ENCODE measurements at places on chromosomes 11 and 22.

DNA sequence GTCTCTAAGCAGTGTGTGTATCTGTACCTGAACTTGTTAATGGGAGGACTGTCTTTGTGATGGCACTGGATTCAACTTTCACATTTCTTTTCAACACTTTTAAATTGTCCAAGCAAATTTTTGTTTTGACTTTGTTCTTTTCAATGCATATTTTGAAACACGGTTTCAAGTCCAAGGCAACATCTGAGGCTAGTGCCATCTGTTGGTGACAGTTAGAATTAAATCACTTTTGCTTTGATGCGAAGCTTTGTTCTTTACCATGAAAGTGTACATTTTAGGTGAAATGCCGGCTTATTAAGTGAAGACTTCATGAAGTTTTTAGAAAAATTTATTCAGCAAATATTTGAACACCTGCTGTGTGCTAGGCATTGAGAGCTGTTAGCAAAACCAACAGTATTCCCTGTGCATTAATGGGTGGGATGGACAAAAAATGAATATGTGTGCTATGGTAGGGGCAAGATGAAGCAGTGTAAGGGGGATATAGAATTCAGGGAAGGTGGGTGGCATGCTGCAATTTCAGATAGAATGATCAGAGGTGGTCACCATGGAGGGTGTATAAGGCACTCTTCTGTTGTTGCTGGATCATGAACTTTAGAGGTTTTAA is 70.2 kb downstream of the DDX10 start:
- H3K27me3 ChIP-seq, result no peaks in the 10 kb centered on the region
- H3K4me1 ChIP-seq, result peaks cover 18% of the 10 kb centered on the region
- no peak for DNase-seq
- no peaks in the 10 kb centered on the region for H3K36me3 ChIP-seq
- H3K27ac ChIP-seq, result no peak overlapping the region
- no peak overlapping the region for H3K4me3 ChIP-seq

DNA sequence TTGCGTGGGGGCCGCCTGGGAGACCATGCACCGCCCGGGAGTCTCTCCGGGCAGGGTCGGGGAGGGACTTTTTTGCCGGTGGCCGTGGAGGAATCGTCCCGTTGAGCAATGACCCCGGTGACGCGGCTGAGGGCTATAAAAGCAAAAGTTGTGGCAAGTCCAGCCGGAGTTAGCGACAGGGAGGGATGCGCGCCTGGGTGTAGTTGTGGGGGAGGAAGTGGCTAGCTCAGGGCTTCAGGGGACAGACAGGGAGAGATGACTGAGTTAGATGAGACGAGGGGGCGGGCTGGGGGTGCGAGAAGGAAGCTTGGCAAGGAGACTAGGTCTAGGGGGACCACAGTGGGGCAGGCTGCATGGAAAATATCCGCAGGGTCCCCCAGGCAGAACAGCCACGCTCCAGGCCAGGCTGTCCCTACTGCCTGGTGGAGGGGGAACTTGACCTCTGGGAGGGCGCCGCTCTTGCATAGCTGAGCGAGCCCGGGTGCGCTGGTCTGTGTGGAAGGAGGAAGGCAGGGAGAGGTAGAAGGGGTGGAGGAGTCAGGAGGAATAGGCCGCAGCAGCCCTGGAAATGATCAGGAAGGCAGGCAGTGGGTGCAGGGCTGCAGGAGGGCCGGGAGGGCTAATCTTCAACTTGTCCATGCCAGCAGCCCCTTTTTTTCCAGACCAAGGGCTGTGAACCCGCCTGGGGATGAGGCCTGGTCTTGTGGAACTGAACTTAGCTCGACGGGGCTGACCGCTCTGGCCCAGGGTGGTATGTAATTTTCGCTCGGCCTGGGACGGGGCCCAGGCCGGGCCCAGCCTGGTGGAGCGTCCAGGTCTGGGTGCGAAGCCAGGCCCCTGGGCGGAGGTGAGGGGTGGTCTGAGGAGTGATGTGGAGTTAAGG is at the start of gene NEAT1:
NEAT1 (plus strand) TSS at position 166 of the 883 bp plus-strand sequence.
- H3K27me3 ChIP-seq, result no peaks in the 10 kb centered on the region
- peak within 1 kb of the TSS; percentile 99 for H3K27ac ChIP-seq
- peak; percentile 97 for DNase-seq

DNA sequence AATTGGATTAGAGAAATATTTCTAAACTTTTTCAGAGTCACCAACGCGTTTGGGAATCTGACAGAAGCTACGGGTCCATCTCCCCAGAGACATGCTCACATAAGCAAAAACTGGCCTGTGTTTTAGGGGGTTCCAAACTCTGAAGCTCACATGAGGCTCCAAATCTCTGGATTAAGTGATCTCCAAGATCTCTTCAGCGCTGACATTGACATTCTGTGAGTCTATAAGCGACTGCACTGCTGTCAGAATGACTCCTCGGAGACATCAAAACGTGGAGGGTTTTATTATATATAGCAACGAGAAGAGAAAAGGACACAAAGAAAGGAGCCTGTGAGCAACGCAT is 642 bp upstream of the SIK2 start:
- peaks cover 20% of the 10 kb centered on the region for H3K4me1 ChIP-seq
- H3K36me3 ChIP-seq, result no peaks in the 10 kb centered on the region
- DNase-seq, result no peak

- DNase-seq, result no peak
- no peaks in the 10 kb centered on the region for H3K36me3 ChIP-seq
- no peak overlapping the region for H3K27ac ChIP-seq
- peaks cover 55% of the 10 kb centered on the region for H3K27me3 ChIP-seq
Observed at GRCh38 chr11:72594493-72595291, 79.5 kb downstream of the PDE2A start.

- H3K4me1 ChIP-seq, result no peaks in the 10 kb centered on the region
- H3K36me3 ChIP-seq, result no peaks in the 10 kb centered on the region
- H3K4me3 ChIP-seq, result no peak overlapping the region
- DNase-seq, result no peak
- H3K27ac ChIP-seq, result no peak overlapping the region
Observed at GRCh38 chr22:43654271-43654670, 157.8 kb downstream of the EFCAB6 start.

GRCh38 chr11:44866286-44866685 is 84.4 kb downstream of the TP53I11 start:
- peaks cover 71% of the 10 kb centered on the region for H3K27me3 ChIP-seq
- no peaks in the 10 kb centered on the region for H3K36me3 ChIP-seq
- DNase-seq, result no peak
- H3K27ac ChIP-seq, result no peak overlapping the region
- no peak overlapping the region for H3K4me3 ChIP-seq

DNA sequence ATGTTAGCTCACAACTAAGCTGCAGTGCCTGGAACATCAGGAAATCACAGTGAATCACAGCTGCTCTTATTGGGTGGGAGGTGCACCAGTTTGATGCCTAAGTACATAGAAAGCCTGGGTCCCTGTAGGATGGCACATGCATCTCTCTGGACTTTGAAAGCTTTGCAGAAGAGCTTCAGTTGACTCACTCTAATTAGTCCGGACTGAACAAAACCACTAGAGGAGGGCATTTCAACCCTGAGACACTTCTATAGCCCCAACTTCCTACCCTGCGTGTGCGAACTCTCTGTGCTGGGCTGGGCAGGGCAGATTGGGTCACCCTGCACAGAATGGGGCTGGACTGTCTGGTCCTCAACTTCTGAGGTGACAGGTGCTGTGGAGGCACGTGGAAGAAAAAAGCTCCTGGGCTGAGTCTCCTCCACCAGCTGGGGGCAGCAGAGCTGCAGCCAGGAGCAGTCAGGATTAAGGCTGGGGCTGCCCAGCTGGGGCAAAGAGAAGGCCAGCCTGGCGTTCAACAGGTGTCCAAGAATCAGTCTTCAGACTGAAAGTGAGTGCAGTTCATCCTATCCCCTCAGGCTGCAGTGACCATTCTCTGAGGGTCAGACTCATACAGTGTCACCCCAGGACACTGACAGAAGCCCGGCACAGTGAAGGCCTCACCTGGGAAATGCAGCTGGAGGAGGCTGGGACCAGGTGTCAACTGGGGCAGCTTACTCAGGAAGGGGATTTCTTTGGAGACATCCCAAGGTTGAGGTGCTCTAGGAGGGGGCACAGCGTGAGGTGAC is 22.1 kb downstream of the GGTLC2 start:
- no peak for DNase-seq
- no peaks in the 10 kb centered on the region for H3K36me3 ChIP-seq
- H3K4me3 ChIP-seq, result no peak overlapping the region
- H3K4me1 ChIP-seq, result no peaks in the 10 kb centered on the region
- no peak overlapping the region for H3K27ac ChIP-seq

DNA sequence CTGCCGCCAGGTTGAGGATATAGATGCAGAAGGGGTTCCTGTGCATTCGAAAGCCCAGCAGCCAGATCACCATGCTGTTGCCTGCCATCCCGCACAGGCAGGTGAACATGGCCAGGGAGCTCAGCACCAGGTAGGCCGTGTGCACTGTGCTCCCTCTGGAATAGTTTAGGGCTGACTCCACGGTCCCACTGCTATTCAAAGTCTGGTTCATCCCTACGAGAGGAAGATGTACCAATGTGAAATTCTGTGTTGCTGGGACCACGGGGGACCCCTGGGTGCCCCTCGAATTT is at the start of gene MRGPRD:
MRGPRD (minus strand) TSS at position 211 of the 290 bp plus-strand sequence; CDS start at position 211, 0 bp downstream.
- no peaks in the 10 kb centered on the region for H3K36me3 ChIP-seq
- H3K4me1 ChIP-seq, result no peaks in the 10 kb centered on the region
- no peak within 1 kb of the TSS for H3K27ac ChIP-seq
- H3K27me3 ChIP-seq, result peaks cover 12% of the 10 kb centered on the region
- no peak for DNase-seq

DNA sequence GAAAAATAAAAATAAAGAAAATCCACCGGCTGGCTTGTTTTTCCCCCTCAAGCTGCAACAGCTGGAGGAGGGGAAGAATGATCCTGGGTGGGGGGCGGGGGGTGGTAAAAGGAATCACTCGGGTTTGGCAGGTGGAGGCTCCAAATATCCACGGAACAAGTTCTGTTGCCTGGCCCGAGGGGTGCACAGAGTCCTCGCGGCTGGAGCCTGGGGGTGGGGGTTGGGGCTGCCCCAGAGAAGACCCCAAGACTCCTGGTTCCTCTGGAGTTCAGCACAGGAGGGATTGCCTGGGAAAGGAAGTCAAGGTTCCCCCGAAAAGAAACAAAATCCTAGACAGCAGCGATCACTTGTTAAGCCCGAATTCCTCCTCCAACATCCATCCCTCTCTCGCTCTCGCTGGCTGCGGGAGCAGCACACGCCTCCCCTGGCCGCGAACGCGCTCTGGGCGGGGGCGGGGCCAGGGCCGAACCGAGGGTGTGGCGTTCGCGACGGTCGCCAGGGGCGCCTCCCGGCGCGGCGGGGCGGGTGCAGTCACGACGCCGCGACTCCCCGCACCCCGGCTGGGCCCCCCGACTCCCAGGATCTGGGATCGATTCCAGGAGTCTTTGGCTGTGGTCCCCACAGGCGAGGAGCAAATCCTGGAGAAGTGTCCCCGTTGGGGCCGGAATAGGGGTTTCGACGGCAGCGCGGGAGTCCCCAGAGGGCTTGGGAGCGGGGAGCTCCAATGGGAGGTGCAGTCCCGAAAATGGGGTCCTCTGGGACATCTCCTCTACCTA is at the start of gene KCNA4:
KCNA4 (minus strand) TSS at position 443 of the 776 bp plus-strand sequence. CDS start 4,352 bp downstream, outside the sequence.
- H3K4me1 ChIP-seq, result no peaks in the 10 kb centered on the region
- no peaks in the 10 kb centered on the region for H3K36me3 ChIP-seq
- no peak within 1 kb of the TSS for H3K27ac ChIP-seq
- DNase-seq, result no peak
- H3K4me3 ChIP-seq, result no peak within 1 kb of the TSS
- peaks cover 31% of the 10 kb centered on the region for H3K27me3 ChIP-seq

- peak overlapping the region; percentile 100 for H3K27ac ChIP-seq
- no peak for DNase-seq
- H3K36me3 ChIP-seq, result no peaks in the 10 kb centered on the region
- H3K27me3 ChIP-seq, result no peaks in the 10 kb centered on the region
Observed at GRCh38 chr11:57764021-57764420, 2.4 kb downstream of the CTNND1 start.

DNA sequence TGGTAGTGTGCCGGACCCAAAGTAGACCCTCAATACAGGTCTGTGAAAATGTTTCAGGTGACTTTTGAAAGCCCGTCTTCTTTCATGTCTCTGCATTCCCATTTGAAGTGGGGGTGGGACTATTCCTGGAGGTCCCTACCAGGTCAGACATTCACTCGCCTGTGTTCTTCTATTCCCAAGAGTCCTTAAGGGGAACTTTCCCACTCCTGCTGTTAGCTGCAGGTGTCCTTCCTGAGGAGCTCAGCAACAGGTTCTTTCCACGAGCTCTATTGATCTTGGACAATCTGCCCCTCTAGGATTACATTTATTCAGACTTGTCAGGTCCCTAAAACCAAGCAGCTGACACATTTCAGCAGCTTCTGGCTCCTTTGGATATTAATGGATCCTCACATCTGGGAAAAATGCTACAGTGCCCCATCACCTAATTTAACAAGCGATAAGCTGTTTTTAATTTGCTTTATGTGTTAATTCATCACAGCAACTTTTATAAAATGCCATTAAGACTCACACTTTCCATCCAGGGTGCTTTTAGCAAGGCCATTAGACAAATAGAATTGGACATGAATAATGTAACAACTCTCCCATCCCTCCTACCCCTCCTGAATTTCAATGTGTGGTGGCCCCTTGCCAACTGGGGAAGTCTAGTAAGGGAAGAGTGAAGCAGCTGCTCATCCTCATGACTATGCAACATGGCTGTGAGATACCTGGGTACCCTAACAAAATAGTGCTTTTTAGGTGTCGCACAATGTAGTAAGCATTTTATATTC is 259.5 kb upstream of the CCDC90B start:
- H3K4me3 ChIP-seq, result no peak overlapping the region
- no peaks in the 10 kb centered on the region for H3K27me3 ChIP-seq
- H3K36me3 ChIP-seq, result no peaks in the 10 kb centered on the region
- no peak overlapping the region for H3K27ac ChIP-seq

- H3K4me1 ChIP-seq, result peaks cover 68% of the 10 kb centered on the region
- H3K27me3 ChIP-seq, result no peaks in the 10 kb centered on the region
- H3K4me3 ChIP-seq, result no peak overlapping the region
- DNase-seq, result no peak
- H3K36me3 ChIP-seq, result peaks cover 6% of the 10 kb centered on the region
- no peak overlapping the region for H3K27ac ChIP-seq
Observed at GRCh38 chr11:73384872-73385689, 8.9 kb downstream of the RELT start.

- H3K4me1 ChIP-seq, result no peaks in the 10 kb centered on the region
- H3K36me3 ChIP-seq, result peaks cover 16% of the 10 kb centered on the region
- no peak overlapping the region for H3K27ac ChIP-seq
- no peak overlapping the region for H3K4me3 ChIP-seq
Observed at GRCh38 chr11:68927280-68928135, 23.8 kb downstream of the IGHMBP2 start.

DNA sequence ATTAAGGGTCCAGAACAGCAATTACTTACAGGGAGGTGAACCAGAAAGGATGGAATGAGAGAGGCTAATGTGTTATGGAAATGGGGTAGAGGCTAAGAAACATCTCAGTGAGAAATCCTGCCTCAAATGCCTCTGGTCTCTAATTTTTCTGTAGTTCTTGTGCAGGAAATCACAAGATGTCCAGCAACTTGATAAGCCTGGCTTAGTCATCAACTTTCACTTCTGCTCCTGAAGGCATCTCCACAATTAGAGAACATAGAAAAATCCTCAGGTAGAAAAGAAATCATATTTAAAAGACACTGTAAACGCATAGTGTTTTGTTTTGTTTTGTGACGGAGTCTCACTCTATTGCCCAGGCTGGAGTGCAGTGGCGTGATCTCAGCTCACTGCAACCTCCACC is 18.7 kb downstream of the MRGPRX4 start:
- no peaks in the 10 kb centered on the region for H3K36me3 ChIP-seq
- no peak for DNase-seq
- H3K4me1 ChIP-seq, result no peaks in the 10 kb centered on the region
- no peak overlapping the region for H3K27ac ChIP-seq

GRCh38 chr11:9081153-9081552 is 10.2 kb downstream of the SCUBE2 start:
- H3K4me3 ChIP-seq, result no peak overlapping the region
- H3K36me3 ChIP-seq, result no peaks in the 10 kb centered on the region
- no peaks in the 10 kb centered on the region for H3K27me3 ChIP-seq
- H3K4me1 ChIP-seq, result peaks cover 22% of the 10 kb centered on the region
- H3K27ac ChIP-seq, result no peak overlapping the region
